Endothelial cell (in vitro differentiated cells): ENCODE measurements at places on chromosomes 3 and 15. TPM values are rescaled to one million over a fixed set of nuclear protein-coding genes. Genes with fewer than 3 reads are reported as not detected.
A peak's percentile ranks its signal among the peaks of the same experiment; 100 is the strongest.

The TIGIT gene
- total RNA-seq: not detected

The TMCO5A gene
- not detected for total RNA-seq

The TIMP4 gene
- 0.69 TPM for total RNA-seq

The CYP8B1 gene
- total RNA-seq: not detected

The OR5K2 gene
- total RNA-seq: not detected

The EXD1 gene
- total RNA-seq: not detected

The ASB14 gene
- not detected for total RNA-seq

The CCDC39 gene
- 0.46 TPM for total RNA-seq

The TUSC7 gene
- total RNA-seq: not detected

The FBXW12 gene
- not detected for total RNA-seq

The PAQR5 gene
- total RNA-seq: 0.15 TPM

GRCh38 chr15:51135276-51135675 lies 40.6 kb upstream of the TNFAIP8L3 start:
- no peaks in the 10 kb centered on the region for H3K4me1 ChIP-seq
- H3K4me3 ChIP-seq: no peak overlapping the region
- DNase-seq: no peak
- H3K36me3 ChIP-seq: no peaks in the 10 kb centered on the region
- H3K27me3 ChIP-seq: peaks cover 4% of the 10 kb centered on the region

DNA sequence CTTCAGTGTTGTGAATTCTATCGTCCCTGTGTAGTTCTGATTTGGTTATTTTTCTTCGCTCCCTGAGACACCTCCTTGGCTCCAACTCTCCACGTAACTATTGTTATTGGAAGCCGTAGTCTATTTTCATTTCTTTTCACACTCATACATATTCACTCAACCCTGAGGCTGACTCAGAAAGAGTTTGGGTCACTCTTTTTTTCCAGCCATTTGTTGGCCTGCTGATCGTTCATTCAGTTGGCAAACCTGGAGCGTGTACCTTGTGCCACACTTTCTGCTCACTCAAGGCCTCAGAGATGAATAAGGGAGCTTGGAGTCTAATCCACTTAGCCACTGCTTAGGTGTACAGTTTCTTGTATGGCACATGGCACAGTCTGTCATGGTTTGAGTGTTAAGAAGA lies 22.4 kb downstream of the GYG1 start:
- peaks cover 27% of the 10 kb centered on the region for H3K36me3 ChIP-seq
- H3K27me3 ChIP-seq: peaks cover 3% of the 10 kb centered on the region
- no peak for DNase-seq
- no peak overlapping the region for H3K27ac ChIP-seq

DNA sequence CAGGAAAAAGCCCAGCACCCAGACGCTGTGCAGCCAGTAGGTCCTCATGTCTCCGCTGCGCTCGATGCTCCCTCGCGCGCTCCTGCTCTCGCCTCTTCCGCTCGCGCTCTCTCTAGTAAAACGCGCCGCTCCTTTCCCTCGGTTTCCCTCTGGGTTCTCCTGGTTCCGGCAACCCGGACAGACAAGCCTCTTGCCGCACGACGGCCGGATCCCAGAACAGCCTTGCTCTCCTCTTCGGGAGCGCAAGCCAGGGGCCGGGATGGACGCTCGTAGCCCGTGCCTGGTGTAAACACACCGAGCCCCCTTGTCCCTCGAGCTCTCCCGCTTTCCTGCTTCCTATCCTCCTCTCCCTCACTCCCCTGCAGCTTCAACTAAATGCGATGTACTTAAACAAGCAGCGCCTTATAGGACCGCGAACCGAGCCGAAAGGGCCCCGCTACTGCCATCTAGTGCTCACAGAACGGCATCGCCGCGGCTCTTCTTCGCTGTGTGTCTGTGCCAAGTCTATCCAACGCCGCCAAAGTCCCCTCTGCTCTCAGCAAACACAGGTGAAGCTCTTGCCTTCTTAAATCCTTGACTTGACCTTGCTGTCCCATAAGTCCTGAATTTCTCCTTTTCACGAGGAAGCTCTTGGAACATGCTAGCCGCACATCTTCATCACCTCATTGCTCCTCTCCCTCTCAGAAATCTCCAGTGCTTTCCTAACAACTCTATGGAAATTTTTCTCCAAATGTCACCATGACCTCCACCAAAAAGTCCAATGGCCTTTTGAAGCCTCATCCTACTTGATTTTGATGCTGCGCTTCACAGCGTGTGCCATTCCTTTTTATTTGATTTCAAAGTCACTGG lies 1037.2 kb downstream of the IGSF11 start:
- no peaks in the 10 kb centered on the region for H3K27me3 ChIP-seq
- no peaks in the 10 kb centered on the region for H3K4me1 ChIP-seq
- peak; percentile 85 for DNase-seq
- H3K4me3 ChIP-seq: no peak overlapping the region

GRCh38 chr3:32181796-32182195 lies 56.7 kb upstream of the CMTM8 start:
- H3K4me3 ChIP-seq: no peak overlapping the region
- no peaks in the 10 kb centered on the region for H3K27me3 ChIP-seq
- DNase-seq: no peak

DNA sequence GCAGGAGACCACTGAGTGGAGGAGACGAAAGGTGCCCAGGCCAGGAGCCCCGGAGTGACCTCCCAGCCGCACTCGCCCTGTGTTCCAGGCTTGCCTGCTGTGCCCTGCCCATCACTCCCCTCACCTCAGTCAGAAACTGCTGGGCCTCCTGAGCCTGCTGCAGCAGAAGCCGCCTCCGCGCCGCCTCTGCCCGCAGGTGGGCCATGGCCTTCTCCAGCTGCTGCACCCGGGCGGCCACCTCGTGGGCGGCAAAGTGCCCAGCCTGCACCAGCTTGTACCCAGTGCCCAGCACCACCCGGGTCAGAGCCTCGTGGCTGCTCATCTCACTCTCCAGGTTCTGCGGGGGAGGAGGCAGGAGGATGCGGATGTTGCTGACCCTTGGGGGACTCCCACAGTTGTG lies 17.6 kb downstream of the PLA2G4B start:
- H3K36me3 ChIP-seq: peaks cover 3% of the 10 kb centered on the region
- no peak for DNase-seq
- no peak overlapping the region for H3K27ac ChIP-seq
- H3K27me3 ChIP-seq: peaks cover 10% of the 10 kb centered on the region
- H3K4me3 ChIP-seq: no peak overlapping the region
- H3K4me1 ChIP-seq: no peaks in the 10 kb centered on the region
